ENCODE measurements at places on chromosomes 6 and 20.

DNA sequence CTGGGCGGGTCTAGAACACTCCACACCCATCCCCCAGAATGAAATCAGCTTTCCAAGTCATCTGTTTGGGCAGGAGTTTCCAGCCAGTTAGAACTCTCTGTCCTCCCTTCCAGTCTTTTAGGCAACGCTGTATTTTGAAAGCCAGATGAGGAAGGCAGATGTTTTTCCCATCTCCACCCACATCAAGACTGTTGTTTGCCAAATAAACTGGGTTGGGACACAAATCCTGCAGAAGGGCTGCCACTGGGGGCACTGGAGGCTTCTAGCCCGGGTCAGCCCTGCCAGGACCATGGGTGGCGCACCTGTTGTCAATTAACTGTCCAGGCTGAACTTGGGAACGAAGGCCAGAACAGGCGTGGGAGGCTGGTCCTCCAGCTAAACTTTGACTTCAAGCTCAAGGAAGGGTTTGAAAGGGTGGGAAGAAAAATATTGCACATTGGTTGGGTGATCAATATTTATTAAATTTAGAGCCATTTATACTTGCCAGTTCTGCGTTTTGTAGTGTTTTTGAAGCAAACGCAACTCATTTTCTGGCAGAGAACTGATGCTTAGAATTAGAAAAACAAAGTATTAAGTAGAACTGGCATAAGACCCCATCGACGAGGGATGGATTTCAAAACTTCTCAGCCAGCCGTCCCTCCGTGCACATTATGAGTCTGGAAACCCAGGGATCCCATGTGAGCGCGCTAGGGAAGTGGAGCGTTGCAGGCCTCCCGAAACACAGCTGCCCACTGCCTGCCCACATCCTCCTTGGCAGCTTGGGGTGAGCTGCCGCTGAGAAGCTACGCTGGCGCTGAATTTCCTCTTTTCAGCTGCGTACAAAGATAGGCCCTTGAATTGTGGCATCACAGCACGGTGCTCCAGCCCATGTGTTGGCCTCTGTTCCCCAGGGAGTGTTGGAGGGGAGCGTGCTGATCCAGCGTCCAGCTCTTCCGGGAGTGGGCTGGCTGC lies 297.4 kb downstream of the QKI start:
- DNase-seq = no peak

DNA sequence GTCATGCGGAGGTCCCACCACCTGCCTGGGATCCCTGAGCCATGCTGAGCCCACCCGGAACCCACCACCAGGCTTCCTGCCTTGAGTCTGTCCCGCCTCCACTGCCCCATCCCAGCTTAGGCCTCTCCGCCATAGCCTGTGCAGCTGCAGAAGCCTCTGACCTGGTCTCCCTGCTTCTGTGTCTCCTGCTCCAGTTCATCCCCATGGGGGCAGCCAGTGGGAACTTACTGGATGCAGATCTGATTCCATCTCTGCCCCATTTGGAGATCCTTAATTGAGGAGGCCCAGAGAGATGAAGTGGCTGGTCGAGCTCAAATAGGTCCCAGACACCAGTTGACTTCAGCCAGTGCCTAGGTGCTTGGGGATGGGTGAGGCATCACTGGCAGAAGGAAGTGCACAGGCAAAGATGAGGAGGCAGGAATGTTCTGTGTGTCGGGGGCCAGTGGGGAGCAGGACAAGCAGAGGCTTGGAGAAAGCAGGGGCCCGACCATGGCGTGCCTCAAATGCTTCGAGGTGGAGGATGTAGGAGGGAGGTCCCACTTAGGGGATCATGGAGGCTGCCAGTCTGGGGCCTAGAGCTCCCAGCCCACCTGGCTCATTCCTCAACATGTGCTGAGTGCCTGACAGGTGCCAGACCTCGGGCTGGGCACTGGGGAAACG lies 112.8 kb downstream of the TOX2 start:
- no peak for DNase-seq

GRCh38 chr20:54048481-54048880 lies 21.9 kb downstream of the BCAS1 start:
- DNase-seq = no peak

- DNase-seq = no peak
Observed at GRCh38 chr6:99810942-99811620, 182.9 kb downstream of the MCHR2 start.

DNA sequence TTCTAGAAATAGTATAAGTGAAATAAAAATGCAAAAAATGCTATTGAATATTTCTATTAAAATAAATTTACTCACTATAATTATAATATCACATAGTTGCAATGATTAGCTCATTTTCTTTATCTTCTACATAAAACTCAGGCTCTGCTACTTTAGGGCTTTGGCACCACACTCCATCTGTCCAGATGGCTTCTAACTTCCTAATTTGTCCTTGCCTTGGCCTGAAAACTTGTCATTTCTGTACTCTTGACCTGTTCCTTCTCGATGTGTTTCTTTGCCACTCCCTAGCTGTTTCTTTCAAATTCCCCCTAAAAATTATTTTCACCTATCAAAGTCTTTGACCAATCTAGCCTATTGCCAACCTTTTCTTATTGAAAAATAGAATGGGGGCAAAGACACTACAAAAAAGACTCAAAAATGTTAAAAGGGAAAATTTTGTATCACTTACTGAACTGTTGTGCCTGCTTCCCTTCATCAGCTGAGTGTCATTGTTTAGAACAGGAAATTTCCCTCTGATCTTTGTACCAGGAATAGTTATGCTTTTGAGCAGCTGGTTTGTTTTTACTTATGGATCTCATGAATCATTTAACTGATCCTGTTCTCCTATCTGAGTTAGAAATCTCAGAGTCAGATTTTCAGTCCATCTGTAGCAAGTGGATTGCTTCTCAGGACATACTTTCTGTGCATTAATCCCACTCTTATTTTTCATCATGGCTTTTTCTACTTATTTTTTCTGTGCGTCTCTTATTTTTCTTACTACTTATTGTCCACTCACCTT lies 279.2 kb upstream of the CNR1 start:
- DNase-seq = no peak

DNA sequence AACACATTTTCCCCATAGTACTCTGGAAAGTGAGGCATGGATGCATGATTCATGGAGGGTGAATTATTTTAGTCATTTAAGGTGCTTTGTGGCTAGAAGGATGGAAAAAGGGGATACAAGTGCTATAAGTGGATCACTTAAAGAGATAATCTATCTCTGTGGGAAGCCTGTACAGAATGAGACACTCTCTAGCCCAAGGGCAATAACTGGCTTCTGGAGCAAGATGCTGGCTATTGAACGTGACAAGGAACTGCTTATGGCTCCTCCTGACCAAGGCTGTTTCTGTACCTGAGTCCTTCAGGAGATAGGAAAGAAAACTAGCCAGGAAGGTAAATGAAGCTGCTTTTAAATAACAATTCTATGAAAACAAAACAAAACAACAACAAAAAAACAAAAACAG lies 590.7 kb downstream of the EYS start:
- no peak for DNase-seq

GRCh38 chr20:21397341-21398108 lies at the start of gene NKX2-4:
NKX2-4 (minus strand) TSS chr20:21397526; CDS start chr20:21397399, 127 bp downstream.
- DNase-seq = no peak

- peak; percentile 61 for DNase-seq
Observed at GRCh38 chr6:49556429-49556837, 6.0 kb downstream of the C6orf141 start.

GRCh38 chr6:96792561-96793190 lies 44.6 kb downstream of the GPR63 start:
- no peak for DNase-seq

GRCh38 chr6:12968839-12969558 lies 252.4 kb downstream of the PHACTR1 start:
- no peak for DNase-seq

GRCh38 chr6:119521251-119521650 lies 171.7 kb upstream of the MAN1A1 start:
- DNase-seq = no peak

DNA sequence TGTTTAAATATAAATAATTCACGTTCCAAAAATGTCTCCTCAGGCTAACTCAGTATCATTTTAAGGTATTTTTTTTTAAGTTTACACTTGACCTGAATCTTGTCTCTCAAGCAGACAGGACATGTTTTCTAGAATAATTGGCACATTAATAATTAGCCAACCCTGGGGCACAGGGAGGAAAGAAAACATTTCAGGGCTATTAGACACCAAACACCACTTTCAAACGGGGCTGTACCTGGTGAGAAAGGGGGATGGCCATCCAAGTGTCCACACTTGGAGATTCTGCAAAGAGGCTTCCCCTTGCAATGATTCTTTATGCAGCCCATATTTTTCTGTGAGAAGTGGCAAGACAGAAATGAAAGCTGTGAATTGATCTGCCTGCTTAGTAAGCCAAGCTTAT lies 560.8 kb downstream of the CD109 start:
- DNase-seq = no peak
